Lung (tissue), 17 donors: ENCODE measurements at places on chromosomes 6 and 20.

DNA sequence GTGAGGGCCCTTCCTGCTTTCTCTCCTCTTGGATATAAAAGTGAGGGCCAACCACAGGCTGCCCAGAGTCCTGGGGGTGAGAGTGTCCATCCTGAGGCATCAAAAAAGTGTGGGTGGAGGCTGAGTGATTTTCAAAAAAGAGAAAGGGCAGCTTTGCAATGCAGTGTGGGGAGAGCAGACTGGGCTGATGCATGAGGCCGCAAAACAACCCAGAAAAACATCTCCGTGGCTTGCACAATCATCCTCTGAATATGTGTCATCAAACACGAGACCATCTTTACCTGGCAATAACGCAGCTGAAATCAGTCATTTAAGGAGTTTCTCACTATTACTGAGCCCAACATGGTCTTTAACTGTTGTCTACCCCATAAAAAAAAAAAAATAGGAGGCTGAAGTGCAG is 191.2 kb upstream of the SOX4 start:
- DNase-seq, result no peak

DNA sequence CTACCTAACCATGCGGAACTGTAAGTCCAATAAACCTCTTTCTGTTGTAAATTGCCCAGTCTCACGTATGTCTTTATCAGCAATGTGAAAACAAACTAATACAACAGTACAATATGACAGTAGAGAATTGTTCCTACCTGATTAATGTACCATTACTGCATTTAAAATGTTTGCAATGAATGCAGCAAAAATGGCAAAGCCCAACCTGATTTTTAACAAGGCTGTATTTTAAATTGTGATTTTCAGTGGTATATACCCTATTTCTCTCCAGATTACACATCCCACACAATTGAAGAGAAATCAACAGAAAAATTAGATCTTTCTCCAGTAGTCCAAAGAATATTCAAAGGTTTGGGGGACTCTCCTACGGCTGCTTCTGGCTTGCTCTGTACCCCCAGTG is 3.3 kb upstream of the PCSK2 start:
- DNase-seq, result no peak

- DNase-seq, result no peak
These were observed 15.3 kb upstream of the MMP9 start for GRCh38 chr20:45993197-45993951.

GRCh38 chr20:51013577-51014330 is 9.2 kb downstream of the KCNG1 start:
- no peak for DNase-seq

DNA sequence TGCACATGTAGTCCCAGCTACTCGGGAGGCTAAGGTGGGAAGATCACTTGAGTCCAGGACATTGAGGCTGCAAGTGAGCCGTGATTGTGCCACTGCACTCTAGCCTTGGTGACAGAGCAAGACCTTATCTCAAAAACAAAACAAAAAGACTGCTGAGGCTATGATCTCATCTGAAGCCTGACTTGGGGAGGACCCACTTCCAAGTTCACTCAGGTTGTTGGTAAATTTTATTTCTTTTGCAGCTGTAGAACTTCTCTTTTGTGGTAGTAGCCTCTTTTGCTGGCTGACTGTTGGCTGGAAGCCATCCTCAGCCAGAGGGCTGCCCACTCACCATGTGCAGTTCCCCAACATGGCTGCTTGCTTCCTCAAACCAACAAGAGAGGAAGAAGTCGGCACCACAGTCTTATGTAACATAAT is 36.8 kb upstream of the ME1 start:
- no peak for DNase-seq

DNA sequence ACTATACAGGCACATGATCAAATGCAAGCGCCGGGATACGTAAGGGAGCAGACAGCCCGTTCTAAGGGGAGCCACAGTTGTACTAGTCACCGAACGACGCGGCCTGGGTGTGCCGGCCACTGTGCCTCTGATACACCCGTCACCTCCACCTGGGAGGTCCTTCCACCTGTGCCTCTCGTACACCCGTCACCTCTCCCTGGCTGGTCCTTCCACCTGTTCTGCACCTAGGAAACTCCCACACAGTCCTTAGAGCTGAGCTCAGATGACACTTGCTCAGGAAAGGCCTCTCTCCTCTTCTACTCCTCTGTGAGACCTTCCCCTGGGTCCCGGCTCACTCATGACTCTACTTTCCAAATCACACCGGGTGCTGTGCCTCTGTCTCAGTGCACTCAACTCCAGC is 245.0 kb downstream of the TTLL2 start:
- no peak for DNase-seq

DNA sequence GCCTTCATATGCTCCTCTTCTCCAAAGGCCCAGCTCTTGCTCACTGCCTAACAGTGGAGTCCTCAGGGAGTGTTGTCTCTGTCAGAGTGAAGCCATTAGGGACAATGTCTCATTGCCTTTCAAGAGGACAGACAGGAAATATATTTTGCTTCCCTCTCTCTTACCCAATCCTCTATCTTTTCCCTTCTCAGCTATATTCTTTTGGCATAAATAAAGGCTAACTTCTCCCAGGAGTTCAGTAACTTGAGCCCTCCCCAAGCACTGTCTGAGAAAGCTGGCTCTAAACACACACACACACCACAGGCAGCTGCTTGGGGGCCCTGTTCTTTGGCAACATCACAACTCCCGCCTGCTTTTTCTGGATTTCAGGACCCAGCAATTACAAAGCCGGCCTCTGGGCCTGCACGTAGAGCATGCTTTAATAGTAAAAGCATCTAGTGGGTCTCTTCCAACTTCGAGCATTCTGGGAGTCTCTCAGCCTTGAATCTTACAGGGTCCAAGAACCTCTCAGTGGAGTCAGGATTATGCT is 34.7 kb upstream of the LAMA4 start:
- peak; percentile 96 for DNase-seq

DNA sequence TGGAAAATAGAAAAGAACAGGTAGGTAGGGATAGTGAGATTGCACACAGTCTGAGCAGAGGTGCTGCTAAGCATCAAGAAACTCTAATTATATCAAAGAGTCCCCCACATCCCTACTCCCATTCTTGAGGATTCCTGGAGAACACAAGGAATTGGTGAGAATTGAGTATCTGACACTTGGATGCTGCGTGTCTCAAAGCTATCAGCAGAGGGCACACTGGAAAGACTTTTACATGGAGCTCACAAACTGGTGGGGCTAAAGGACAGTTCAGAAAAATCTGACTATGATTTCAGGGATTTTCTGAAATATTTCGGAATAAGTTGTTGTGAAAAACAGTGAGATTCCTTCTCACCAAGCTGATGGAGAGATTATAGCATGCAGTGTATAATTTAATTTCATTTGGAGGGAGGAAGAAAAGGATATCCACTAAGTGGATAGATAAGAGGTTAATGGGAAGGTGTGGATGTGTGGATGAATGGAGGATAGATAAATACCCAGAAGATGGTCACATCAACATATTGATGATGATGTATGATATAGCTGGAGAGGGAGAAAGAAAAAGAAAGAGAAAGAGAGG is 215.4 kb upstream of the DEFB112 start:
- no peak for DNase-seq

- peak; percentile 95 for DNase-seq
These were observed 182.7 kb upstream of the SALL4 start for GRCh38 chr20:51985013-51985415.

DNA sequence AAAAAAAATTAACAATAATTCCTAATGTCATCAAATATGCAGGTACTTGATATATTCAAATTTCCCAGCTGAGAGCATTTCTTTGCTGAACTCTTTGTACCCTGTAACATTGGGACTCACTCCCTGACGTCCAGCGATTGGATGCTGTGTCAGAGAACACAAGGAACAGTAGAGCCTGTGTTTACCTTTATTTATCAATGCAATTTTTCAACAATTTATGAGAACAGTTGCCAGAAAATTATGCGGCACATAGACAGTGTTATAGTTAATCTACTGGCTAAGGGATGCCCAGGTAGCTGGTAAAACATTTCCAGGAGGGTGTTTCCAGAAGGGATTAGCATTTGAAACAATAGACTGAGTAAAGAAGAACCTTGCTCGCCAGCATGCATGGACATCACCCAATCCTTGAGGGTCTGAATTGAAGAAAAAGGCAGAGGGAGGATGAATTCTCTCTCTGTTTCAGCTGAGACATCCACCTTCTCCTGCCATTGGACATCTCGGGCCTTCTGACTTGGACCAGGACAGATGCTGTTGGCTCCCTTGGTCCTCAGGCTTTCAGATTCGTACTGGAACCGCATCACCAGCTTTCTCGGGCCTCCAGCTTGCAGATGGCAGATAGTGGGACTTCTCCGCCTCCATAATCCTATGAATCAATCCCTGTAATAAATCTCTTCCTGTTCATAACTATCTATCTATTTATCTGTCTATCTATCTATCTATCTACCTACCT is 42.2 kb upstream of the NCOA3 start:
- no peak for DNase-seq

DNA sequence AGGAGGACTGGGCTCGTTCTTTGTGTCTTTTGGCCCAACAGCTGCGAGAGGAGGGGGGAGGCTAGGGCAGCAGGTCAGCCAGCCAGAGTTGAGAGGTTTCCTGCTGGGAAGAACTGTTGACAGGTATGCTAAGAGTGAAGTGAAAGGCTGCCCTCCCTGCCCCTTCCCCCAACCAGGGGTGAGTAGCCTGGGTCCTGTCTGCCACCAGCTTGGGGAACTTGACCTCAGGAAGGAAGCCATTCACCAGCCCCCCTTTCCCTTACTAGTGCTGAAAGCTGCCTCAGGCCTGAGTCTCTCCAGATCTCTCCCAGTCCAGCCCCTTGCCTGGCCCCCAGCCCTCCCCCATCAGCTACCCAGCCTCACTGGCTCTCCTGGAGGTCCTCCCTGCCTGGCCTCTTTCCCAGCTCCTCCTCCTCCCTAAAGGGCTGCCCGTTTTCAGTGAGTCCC is 20.7 kb upstream of the ZNF76 start:
- peak; percentile 67 for DNase-seq

DNA sequence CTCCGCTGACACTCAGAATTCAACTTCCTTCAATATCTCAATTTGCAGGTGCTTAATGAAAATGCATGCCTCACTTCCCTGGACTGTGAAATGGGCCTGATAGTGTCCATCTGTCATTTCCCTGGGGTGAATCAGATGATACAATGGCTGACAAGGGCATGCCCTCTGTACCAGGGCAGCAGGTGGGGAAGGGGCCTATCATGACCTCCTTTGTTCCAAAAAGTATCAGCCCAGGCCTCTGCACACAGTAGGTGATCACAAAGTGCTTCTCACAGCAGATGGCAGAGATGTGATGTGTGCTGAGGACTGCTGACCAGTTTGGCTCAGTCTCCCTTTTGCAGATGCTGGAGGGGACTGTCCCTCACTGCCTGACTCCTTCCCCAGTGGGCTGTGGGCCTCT is 44.3 kb downstream of the DLGAP4 start:
- DNase-seq, result no peak

- DNase-seq, result no peak
These were observed 191.9 kb upstream of the SLC35B3 start for GRCh38 chr6:8627085-8627861.

- peak; percentile 52 for DNase-seq
These were observed 20.3 kb downstream of the FAM162B start for GRCh38 chr6:116745176-116745575.

- DNase-seq, result no peak
These were observed 278.0 kb upstream of the CDH4 start for GRCh38 chr20:60974022-60974421.

DNA sequence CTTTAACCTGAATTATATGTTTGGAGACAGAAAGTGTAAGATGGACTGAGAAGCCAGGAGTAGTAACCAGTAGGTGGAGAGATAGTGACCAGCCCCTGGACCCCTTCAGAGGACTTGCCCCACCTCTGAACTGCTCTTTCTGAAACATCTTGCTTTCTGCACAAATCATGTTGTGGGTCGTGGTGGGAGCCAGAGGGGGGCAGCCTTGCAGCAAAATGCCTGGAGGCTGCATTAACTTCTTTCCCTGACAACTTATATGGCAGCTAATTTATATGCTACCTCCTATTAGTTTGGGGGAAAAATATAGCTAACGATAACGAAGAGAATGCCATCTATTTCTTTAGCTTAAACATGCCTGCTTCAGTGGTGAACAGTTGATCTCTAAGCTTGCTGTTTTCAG is 859.8 kb downstream of the MAFB start:
- DNase-seq, result peak; percentile 56

DNA sequence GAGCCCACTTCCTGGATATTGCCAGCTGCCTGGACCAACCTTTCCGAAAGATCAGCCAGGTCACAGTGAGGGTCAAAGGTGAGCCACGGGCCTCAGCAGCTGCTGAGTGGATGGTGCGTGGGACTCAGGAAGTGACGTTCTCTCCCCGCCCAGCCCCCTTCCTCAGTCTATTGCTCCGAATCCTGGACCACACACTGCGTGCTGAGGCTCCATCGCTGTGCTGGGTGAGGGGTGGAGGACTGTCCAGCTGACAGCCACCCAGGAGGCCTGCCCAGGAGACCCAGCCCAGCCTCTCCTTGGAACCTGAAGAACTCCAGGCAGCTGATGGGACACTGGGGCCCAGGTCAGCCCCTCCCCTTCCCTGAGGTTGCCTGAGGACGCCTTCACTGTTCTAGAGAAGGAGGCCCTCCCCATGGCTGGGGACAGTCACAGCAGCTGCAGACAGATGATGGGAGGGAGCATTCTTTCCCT is 94.4 kb upstream of the CD93 start:
- DNase-seq, result no peak

DNA sequence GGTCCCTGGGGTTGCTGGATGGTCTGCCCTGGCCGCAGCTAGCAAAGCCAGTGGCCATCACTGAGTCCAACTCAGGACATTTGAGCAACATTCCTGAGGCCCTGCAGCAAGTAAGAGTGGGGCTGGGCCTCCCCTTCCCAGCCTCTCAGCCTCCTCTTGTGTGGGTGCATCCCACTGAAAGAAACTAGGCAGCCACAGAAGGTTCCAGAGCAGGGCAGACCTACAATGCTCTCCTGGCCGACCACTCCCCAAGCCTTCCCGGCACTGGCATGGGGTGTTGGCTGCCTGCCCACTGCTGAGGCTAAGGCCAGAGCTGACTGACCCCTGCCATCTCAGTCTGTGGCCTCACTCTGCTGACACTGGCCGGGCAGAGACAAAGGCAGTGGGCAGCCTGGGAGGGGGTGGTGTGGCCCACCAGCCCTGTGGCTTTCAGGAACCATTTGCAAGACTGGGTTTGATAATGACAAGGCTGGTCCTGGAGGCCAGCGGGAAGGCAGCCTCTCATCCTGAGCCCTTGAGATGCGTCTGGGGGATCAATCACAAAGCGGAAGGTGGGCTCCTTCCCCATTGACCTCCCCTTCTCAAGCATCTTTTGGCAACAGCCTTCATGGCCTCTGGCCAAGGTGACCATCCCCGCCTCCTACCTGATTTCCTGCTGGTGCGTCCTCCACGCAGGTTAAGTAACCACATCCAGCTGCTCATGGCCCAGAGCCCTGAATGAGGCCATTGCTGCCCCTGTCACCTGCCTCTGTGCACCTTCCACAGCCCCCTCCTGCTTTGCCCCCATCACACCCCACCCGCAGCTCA is 9.6 kb downstream of the DLGAP4 start:
- DNase-seq, result no peak

GRCh38 chr6:56758120-56758519 is 115.4 kb upstream of the DST start:
- DNase-seq, result no peak

DNA sequence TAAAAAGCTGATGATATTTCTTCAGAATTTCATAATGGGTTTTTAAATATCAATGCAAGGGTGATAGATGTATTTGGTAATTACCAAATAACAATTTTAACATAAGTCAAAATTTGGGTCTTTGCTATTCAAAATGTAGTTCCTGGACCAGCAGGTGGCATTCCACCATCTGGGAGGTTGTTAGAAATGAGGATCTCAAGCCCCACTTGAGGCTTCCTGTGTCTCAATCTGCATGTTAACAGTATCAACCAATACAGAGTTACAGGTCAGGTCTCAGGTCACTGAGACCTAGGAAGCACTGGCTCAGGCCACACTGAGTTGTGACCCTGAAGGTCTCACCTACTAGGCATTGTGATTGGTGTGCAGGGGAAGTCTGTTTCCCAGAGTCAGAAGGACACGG is 57.2 kb upstream of the MTRF1L start:
- DNase-seq, result no peak
